Upper lobe of right lung (tissue), 1 donor: ENCODE measurements at places on chromosomes 7 and 10. TPM values are rescaled to one million over a fixed set of nuclear protein-coding genes. Genes with fewer than 3 reads are reported as not detected.

The CYP17A1 gene
- 1.9 TPM for total RNA-seq

The TRPV5 gene
- total RNA-seq = not detected

The HTR5A gene
- not detected for total RNA-seq

- peak; percentile 83 for DNase-seq
- peaks cover 4% of the 10 kb centered on the region for H3K4me1 ChIP-seq
- H3K4me3 ChIP-seq = peak overlapping the region; percentile 63
- peak overlapping the region; percentile 55 for H3K27ac ChIP-seq
These were observed 811 bp downstream of the RGS10 start for GRCh38 chr10:119541459-119542356.

GRCh38 chr7:142806022-142806356 lies 35.2 kb downstream of the PRSS2 start:
- H3K4me3 ChIP-seq = no peak overlapping the region
- no peaks in the 10 kb centered on the region for H3K4me1 ChIP-seq
- no peak overlapping the region for H3K27ac ChIP-seq
- H3K27me3 ChIP-seq = peaks cover 6% of the 10 kb centered on the region

The IDE gene
- total RNA-seq = 35.2 TPM

DNA sequence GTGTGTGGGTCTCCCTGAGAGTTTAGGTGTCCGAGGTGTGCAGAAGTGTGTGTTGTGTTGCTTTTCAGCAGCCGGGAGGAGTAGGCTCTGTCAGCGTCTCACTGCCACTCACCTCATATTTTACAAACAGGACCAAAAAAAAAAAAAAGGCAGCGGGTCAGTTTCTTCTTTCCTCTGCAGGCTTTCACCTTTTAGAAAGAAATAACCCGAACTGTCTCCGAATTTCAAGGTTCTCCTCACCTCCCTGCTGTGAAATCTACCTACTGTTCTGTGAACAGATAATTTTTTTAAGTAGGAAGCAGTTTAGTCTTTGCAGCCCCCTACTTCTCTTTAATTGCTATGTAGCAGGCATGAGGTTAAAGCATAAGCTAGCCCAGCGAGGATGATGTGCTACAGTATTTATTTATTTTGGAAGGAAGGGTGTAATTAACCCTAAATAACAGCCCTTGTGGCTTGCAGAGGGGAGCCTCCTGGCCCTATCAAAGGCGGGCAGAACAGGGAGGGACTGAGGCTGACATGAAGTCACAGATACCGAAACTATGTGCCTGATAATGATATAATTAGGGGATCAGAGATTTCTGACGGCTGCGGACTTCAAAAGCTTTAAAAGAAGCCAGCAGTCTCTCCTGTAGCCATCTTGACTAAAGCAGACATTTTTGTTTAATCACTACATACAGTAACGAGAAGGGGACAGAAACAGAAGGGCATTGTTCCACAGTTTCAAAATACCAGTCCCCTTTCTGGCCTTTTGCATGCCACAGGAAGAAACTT lies 1.6 kb downstream of the BAMBI start:
- peaks cover 10% of the 10 kb centered on the region for H3K27me3 ChIP-seq
- no peak for DNase-seq
- no peaks in the 10 kb centered on the region for H3K36me3 ChIP-seq
- H3K4me3 ChIP-seq = peak overlapping the region; percentile 79

DNA sequence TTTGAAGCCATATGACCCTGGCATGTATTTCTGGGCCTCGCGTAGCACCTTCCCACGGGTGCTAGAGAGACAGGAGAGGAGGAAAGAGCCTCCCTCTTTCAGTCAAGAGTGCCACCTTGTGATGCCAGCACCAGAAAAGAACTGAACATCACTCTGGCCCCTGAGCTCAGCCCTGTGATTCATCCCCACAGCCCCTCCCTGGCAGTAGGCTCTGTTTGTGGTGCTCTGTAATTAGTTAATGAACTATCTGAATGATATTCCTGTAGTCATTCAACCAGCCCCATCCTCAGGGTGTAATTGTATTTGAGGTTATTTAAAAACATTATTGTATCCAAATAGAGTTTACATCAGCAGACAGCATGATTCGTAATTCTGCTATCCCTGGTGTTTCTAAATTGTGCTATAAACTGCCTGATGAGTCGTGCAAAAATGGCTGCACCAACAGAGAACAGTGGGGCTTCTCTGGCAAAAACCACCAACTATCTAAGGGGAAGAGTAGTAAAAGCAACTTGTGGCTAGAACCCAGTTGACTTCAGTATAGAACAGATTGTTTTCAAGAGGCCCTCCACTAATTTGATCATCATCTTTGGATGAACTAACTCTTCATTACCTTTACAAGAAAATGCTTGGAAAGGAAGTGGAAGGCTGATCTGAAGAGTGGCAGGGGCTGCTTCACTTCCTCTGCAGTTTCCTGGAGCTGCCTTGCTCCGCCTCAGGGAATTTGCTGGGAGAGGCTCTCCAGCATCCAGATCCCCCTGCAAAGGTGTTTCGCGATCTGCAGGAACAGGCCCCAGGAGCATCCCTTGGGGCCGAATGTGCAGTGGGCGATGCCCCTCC lies 23.7 kb upstream of the TIAL1 start:
- H3K27ac ChIP-seq = no peak overlapping the region
- no peaks in the 10 kb centered on the region for H3K27me3 ChIP-seq
- DNase-seq = no peak
- no peak overlapping the region for H3K4me3 ChIP-seq
- H3K36me3 ChIP-seq = no peaks in the 10 kb centered on the region
